ENCODE measurements at places on chromosomes 12 and 14.
A peak's percentile ranks its signal among the peaks of the same experiment; 100 is the strongest.

- no peak for DNase-seq
These were observed 411.1 kb downstream of the TMEM121 start for GRCh38 chr14:105937253-105938054.

- DNase-seq, result no peak
These were observed 9.7 kb downstream of the MMAB start for GRCh38 chr12:109563291-109564284.

DNA sequence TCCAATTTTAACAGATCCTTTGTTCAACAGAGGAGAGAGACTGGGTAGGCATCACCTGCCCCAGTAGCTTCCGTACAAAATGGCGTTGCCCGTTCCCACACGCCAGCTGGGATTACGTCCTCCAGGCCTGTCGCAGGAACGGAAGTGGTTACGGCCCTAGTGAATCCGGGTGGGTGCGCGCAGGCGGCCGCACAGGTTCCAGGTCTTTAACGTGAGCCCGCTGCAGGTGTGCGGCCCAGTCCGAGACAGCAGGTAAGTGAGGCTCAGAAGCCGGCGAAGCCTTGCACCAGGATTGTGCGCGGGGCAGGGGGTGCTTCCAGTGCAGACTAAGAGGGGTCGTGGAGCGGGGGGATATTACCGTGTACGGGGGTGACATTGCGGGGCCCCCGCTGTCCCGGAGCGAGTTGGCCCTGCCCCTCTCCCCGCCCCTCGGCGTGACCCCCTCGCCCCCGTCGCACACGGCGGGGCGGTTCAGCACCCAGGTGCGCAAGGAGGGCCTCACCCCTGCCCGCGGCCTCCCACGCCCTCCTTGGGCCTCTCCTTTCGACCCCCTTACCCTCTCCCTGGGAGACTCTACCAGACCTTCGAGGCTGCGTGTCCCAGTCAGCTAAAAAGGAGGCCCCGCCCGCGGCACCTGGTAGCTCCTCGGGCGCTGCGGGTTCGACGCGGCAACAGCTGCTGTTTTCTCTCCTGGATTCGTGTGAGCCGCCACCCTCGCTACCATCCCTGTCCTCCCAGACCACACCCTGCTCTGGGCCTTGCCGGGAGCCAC, at the start of gene EXD2:
Gene EXD2 (plus strand): TSS at position 159 of the 772 bp plus-strand sequence. CDS start 17,973 bp downstream, outside the sequence.
- peak; percentile 94 for DNase-seq

DNA sequence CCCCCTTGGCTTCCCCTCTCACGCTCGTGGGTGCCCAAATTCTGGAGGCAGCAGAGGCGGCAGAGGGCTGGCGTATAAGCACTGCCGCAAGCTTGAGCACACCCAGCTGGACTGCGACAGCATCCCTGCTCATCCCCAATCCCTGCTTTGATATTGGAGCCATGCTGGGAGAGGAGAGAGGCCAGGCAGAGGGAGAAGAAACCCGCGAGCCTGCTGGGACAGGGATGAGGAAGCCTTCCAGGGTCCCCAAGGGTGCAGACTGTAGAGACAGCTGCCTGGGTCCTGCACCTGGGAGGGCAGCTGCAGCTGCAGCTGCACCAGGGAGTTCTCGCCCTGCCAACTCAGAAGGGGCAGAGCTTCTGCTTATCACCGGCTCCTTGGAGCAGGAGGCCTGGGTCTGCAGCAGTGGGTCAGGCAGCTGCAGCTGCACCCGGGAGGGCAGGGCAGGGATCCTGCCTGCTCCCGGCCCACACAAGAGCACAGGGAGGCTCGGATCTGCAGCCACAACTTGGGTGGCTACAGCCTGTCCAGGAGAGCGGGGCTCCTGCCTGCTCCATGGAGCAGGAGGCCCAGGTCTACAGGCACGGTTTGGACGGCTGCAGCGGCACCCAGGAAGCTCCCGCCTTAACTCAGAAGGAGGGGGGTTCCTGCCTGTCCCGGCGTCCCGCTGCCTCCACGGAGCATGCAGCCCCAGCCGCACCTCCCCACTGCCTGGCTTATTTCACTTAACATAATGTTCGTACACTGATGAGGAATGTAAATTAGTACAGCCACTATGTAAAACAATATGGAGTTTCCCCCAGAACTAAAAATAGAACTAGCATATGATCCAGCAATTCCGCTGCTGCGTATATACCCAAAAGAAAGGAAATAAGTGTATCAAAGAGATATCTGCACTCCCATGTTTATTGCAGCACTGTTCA, 60.4 kb upstream of the SGPP1 start:
- DNase-seq, result no peak

DNA sequence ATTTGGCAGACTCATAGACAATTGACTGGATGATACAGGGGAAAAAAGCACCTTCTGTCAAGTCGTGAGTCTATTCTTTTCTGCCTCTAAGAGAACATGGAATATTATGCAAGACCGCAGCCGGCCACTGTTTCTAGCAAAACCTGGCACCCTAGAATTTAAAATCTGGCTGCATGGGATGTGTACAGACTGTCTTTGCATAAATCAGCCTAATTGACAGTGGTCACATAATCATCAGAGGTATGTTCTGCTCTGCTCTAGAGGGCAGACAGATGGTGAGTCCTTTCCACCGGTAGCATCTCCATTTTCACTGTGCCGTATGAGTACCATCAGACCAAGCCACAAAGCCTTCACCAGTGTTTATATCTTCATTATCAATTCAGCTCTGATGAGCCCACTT, 80.6 kb downstream of the KCNK10 start:
- peak; percentile 5 for DNase-seq

DNA sequence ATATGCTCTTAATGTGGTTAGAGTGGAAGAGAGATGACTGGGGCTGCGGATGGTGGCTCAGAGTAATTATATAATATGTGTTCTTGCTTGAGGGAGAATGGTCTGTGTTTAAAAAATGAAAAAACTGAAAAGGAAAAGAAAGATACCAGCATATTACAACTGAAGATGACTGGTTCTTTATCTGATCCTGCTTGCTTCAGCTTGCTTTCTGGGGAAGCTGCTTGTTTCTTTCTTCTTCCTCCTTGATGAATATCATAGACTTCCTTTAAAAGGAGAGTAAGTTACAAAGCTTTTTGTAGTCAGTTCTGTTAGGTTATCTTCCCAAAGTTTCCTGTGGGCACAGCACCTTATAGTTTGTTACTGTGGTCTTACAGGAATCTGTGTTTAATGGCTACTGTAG, 210.9 kb downstream of the ERC1 start:
- DNase-seq, result no peak

DNA sequence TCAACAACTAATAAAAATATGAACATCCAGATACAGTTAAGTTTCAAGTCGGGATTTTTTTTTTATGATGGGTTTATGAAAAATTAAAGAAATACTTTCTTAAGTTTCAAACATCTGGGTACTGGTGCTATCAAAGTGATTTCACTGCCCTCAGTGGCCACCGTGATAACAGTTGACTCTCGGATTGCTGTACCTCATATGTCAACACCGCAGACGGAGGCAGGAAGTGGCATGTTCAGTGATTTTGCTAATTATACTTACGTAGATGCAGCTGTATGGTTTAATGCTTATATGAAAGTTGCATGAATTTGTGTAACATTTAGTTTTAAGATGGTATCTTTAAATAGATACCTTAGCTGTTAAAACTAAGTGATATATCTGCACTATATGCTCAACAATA, 20.8 kb upstream of the FBLN5 start:
- DNase-seq, result no peak

DNA sequence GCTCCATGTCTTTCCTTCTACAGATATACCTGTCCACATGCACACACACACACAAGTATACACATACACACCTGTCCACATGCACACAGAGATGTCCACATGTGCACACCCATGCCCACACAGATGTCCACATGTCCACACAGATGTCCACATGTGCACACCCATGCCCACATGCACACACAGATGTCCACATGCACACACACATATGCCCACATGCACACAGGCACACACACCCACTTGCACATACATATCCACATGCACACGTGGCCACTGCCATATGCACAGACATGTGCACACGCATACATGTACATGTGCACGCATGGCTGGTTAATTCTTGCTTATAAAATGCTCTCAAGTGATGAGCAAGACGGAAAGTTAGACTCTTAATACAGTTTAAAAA, 32.2 kb downstream of the ELK3 start:
- DNase-seq, result no peak

GRCh38 chr12:124147575-124147974, 147.3 kb upstream of the RFLNA start:
- no peak for DNase-seq

DNA sequence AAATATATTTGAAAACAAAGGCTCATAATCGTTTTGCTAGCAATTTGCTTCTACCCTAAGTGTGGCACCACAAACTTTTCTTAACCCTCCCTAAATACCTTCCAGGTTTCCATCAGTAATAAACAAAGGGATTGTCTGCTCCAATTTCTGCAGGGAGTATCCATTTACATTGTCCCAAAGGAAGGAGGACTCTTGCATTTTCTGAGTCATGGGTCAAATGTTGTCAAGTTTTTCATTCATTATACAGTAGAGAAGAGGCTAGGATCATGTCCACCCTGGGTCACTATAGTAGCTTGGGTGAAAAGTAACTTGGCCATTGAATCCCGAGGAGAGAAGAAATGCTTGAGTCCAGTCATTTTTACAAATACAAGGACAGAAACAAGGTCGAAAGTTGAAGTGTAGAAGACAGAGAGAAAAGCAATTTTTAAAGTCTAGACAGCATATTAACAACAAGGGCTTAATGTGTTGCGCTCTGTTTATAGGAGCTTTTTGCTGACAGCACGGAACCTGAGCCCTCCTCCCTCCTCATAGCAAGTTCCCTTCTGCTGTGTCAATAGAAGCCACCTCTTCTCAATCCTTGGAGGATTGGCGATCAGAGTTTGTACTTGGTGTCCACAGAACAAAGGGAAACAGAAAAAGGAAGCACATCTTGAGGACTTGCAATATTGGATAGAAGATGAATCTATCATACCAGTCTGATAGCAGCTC, 53.1 kb downstream of the TMEM30B start:
- no peak for DNase-seq

GRCh38 chr12:25056011-25056410, 107.1 kb upstream of the BCAT1 start:
- no peak for DNase-seq

DNA sequence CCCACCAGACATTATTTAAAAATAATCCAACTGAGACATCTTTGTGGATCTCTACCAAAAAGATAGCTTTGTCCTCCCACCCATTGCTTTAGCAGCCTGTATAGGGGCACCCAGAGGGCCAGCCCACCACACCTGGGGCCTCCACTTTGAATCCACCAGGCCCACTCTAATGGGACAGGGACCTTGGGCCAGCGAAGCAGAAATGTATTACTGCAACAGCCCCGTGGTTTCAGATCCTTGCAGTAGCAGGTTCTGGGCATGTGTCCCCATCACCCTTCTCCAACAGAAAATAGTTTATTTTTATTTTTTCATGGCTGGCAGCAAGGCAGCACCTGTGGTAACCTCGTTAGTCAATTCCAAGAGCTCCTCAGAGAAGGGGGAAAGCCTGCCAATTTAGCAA, 218.4 kb downstream of the ZFP36L1 start:
- DNase-seq, result no peak

DNA sequence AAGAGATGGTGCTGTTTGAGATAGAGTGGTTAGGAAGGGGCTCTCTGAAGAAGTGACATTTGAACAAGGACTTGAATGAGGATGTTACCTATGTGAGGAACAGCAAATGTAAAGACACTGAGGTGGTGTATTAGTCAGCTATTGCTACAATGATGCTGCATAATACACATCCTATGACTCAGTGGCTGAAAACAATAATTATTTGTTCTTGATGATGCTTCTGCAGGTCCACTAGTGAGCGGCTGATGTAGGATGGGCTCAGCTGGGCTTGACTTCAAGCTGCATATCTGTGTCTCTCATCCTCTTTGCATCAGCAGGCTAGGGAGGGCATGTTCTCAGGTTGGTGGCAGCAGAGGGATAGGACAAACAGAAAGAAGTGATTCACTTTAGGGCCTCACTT, 21.4 kb upstream of the CLMN start:
- no peak for DNase-seq

- DNase-seq, result no peak
These were observed 7.3 kb downstream of the AVIL start for GRCh38 chr12:57811028-57811755.

Measured in NCI-H1694 (cell line).